ENCODE measurements at places on chromosomes 1 and 21. TPM values are rescaled to one million over a fixed set of nuclear protein-coding genes. Genes with fewer than 3 reads are reported as not detected.

Gene NTMT2
- not detected for total RNA-seq

Gene CDC73
- 19.5 TPM for total RNA-seq

Gene TMEM240
- 13.6 TPM for total RNA-seq

Gene C1QA
- not detected for total RNA-seq

Gene ITPKB
- total RNA-seq = 15.3 TPM

Gene SYTL1
- 6.4 TPM for total RNA-seq

Gene HJV
- total RNA-seq = 0.24 TPM

Gene EDARADD
- 1.3 TPM for total RNA-seq

Gene VWA5B1
- total RNA-seq = 0.26 TPM

Gene MATN1
- 0.76 TPM for total RNA-seq

Gene HES2
- total RNA-seq = 0.62 TPM

Gene PINK1
- 158 TPM for total RNA-seq

Gene GOLT1A
- total RNA-seq = 0.76 TPM

Gene FCRL5
- total RNA-seq = 0.14 TPM

Gene FCGR1A
- total RNA-seq = not detected

Gene RPTN
- total RNA-seq = not detected

Gene EPHA2
- 43.3 TPM for total RNA-seq

Gene REG4
- not detected for total RNA-seq

Gene LCE1F
- not detected for total RNA-seq

Gene UBXN10
- total RNA-seq = 0.73 TPM

Gene KCNC4
- total RNA-seq = 8.6 TPM

Gene L1TD1
- total RNA-seq = 103 TPM

Gene WASF2
- 44.3 TPM for total RNA-seq

Gene CELA2B
- not detected for total RNA-seq

Gene UQCRHL
- total RNA-seq = 14.5 TPM

Gene CHD1L
- 71.7 TPM for total RNA-seq

Gene RAP1GAP
- 10.1 TPM for total RNA-seq

Gene TGFB2
- total RNA-seq = 2.1 TPM

Gene GJC2
- 1.7 TPM for total RNA-seq

Gene OR2L3
- not detected for total RNA-seq

Gene CR1L
- 0.48 TPM for total RNA-seq

Gene FCRL2
- total RNA-seq = not detected

Gene MAP3K7CL
- not detected for total RNA-seq

Gene CFAP107
- total RNA-seq = not detected

Gene RGS5
- total RNA-seq = 4.2 TPM

Gene SSX2IP
- total RNA-seq = 18.0 TPM

Gene DCST1
- not detected for total RNA-seq

Gene CD48
- total RNA-seq = 2.2 TPM

Gene TDRKH
- 20.9 TPM for total RNA-seq

Gene ANKRD45
- total RNA-seq = 0.55 TPM

Gene PTPN7
- total RNA-seq = 0.55 TPM

Gene NPPA
- total RNA-seq = 0.85 TPM

Gene TCHH
- not detected for total RNA-seq

Gene RALGPS2
- 43.4 TPM for total RNA-seq

Gene SH3BP5L
- total RNA-seq = 38.2 TPM

Gene CDKN2C
- total RNA-seq = not detected

Gene ARHGEF19
- total RNA-seq = 21.0 TPM

Gene EFNA1
- total RNA-seq = 6.4 TPM

Gene DIO1
- 0.41 TPM for total RNA-seq

Gene ITLN2
- 2.7 TPM for total RNA-seq

Gene BTBD19
- 0.78 TPM for total RNA-seq

Gene FHAD1
- 0.52 TPM for total RNA-seq

Gene LCE2A
- total RNA-seq = not detected

Gene PRELP
- not detected for total RNA-seq

Gene NBPF6
- not detected for total RNA-seq

Gene NEGR1
- total RNA-seq = 2.1 TPM

Gene GJB5
- 0.48 TPM for total RNA-seq

Gene UTS2
- 0.35 TPM for total RNA-seq

Gene DHX9
- total RNA-seq = 170 TPM

Gene HSD11B1
- not detected for total RNA-seq
